ENCODE measurements at places on chromosomes 3 and 15.

DNA sequence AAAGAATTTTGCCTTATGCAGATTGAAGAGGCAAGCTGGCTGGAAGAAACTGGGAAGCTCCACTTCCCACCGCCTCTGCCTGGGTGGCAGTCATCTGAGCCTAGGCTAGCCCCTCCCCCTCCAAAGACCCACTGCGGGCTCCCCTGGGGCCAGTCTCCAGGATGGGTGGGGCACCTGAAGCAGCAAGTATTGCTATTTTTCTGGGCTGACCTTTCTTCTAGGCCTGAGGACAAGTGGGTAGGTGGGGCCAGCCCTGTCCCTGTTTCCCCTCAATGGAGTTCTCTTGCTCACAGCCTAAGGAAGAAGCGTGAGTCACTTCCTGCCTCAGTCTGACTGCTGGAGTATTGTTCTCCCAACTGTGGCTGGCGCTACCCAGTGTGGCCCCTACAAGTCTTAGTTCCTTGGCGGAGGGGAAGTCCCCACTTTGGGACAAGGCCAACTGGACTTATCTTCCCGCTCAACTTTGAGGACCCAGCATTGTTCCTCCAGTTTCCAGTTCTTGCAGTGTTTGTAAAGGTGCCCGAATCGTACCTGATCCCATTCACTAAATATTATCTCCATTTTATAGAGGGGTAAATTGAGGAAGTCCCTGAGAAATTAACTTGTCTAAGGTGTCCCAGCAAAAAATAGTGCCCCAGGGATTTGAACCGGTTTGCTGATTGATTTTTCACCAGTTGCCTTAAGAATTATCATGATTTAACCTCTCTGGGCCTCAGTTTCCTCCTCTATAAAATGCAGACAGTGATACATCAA, 1.4 kb downstream of the FURIN start:
- peaks cover 26% of the 10 kb centered on the region for H3K27me3 ChIP-seq
- peak overlapping the region; percentile 94 for H3K27ac ChIP-seq
- DNase-seq: no peak
- peak overlapping the region; percentile 90 for H3K4me3 ChIP-seq
- peaks cover 9% of the 10 kb centered on the region for H3K36me3 ChIP-seq

DNA sequence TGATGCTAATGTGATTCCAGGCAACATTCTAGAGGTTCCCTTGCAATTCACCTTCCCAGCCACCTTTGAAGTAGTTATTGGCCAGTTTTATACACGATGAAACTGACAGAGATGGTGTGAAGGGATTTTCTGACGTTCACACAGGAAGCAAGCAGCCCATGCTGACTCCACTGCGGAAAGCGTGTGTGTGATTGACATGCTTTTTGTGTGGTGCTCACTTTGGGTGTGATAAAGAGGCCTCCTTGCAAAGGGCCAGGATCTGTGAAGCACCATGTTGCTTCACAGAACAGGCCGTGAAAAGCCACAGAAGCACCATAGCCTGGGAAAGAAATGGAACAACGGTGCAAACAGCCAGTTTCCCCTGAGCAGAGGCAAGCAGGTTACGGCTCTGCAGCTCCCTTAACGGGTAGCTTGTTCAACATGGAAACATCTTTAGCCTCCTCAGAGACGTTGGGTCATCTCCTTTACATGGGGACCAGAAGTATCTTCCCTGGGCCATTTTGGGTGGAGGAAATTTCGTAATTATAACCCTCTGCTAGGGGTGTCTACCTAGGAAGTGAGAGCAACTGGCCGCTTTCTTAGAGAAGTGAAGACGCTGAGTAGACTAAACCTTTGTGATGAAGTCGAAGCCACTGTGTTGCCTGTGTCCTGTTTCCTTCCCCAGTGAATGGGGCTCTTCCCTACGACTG, 108.5 kb downstream of the APBA2 start:
- peak overlapping the region; percentile 27 for H3K4me3 ChIP-seq
- peaks cover 50% of the 10 kb centered on the region for H3K4me1 ChIP-seq
- peak; percentile 32 for DNase-seq
- H3K27me3 ChIP-seq: no peaks in the 10 kb centered on the region

DNA sequence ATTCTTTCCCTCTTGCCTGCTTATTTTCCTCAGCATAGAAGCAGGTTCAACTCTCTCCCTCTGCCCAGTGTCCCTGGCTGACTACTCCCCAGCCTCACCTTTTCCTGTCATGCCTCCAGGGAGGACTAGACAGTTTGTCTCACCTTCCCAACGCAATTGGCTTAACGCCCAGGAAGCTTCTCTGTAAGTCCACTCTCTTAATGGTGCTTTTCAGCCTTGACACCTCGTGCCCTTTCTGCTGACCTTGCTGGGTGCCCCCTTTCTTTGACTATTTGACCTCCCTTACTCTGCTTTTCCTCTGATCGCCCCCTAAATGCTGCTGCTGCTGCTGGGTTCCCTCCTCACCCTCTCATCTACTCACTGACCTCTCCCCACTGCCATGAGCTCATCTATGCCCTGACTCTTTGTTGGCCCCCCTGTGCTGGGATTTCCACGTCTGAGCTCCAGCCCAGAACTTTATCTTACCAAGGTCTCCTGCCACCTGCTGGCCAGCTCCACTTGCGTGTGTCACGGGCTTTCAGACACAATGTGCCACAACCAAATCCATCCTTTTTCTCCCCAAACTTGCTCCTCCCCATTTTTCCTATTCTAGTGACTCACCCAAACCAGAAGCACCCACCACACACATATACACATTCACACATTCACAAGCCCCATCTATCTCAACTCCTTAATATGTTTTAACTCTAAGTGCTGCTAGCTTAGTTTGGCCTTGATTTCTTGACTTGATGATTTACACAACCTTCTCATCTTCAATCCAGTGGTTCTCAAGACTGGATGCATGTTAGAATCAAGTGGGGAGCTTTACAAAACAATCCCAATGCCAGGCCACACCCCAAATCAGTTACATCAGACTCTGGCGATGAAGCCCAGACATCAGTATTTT, 16.6 kb downstream of the EPB42 start:
- peaks cover 16% of the 10 kb centered on the region for H3K27me3 ChIP-seq
- H3K4me1 ChIP-seq: peaks cover 7% of the 10 kb centered on the region
- H3K36me3 ChIP-seq: peaks cover 6% of the 10 kb centered on the region
- no peak overlapping the region for H3K4me3 ChIP-seq

- H3K27me3 ChIP-seq: no peaks in the 10 kb centered on the region
- H3K27ac ChIP-seq: no peak overlapping the region
- DNase-seq: no peak
- no peak overlapping the region for H3K4me3 ChIP-seq
Observed at GRCh38 chr15:82980981-82981380, 5.0 kb upstream of the RAMAC start.

GRCh38 chr3:46276497-46277099, 34.3 kb downstream of the CCR3 start:
- no peaks in the 10 kb centered on the region for H3K27me3 ChIP-seq
- peak overlapping the region; percentile 36 for H3K4me3 ChIP-seq
- H3K36me3 ChIP-seq: peaks cover 4% of the 10 kb centered on the region

- no peak overlapping the region for H3K4me3 ChIP-seq
- no peaks in the 10 kb centered on the region for H3K36me3 ChIP-seq
- no peak for DNase-seq
Observed at GRCh38 chr3:3633761-3634160, 165.5 kb upstream of the LRRN1 start.

- no peak for DNase-seq
- no peak overlapping the region for H3K27ac ChIP-seq
- H3K27me3 ChIP-seq: peaks cover under 1% of the 10 kb centered on the region
- H3K36me3 ChIP-seq: no peaks in the 10 kb centered on the region
- H3K4me1 ChIP-seq: no peaks in the 10 kb centered on the region
Observed at GRCh38 chr3:194092881-194093301, 43.1 kb upstream of the HES1 start.

- no peaks in the 10 kb centered on the region for H3K27me3 ChIP-seq
- no peak overlapping the region for H3K4me3 ChIP-seq
- H3K36me3 ChIP-seq: peaks cover 2% of the 10 kb centered on the region
Observed at GRCh38 chr3:78791753-78792152, 976.0 kb downstream of the ROBO1 start.

DNA sequence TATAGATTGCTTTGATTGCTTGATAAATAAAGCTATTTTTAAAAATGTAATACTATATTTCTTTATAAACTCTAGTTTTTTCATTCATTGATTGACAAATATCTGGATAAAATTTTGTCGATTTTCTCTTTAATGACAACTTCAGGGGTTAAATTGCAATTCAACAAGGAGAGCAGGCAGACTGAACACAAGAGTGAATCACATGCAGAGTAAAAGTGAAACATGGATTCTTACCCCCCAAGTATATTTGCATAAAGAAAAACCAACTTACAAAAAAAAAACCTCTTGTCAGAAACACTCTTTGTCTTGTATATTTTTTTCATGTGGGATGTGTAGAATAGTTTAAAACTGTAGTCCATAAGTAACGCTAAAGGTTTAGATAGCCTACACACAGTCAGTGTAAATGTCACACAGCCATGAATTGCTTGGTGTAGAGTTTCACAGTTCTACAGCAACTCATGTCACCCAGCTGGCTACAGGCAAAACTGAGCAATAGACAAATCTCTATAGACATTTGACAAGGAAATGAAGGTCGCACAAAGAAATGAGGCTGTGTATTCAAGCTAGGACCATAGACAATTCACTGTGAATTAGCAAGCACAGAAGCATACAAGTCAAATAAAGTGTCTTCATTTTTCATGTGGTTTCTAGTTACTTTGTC, 141.6 kb downstream of the THRB start:
- DNase-seq: no peak
- H3K4me1 ChIP-seq: no peaks in the 10 kb centered on the region
- peaks cover 1% of the 10 kb centered on the region for H3K36me3 ChIP-seq
- no peak overlapping the region for H3K27ac ChIP-seq

DNA sequence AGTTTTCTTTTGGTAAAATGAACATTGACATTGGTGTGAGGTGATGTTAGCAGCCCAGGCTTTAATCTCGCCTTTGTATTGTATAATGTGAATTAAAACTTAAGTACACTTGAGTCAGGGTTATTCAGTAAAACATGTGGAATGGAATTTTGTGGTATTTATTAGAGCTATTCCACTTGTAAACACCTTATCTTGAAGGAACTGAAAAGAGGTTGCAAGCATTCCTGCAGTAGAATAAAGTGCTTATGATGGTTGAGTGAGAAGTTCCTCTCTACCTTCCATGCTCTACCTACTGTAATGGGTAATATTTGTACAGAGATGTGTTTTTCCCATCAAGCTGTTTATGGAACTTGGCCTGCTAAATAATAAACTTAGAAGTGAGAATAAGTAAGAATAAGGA, 36.1 kb downstream of the HMG20A start:
- peaks cover 10% of the 10 kb centered on the region for H3K36me3 ChIP-seq
- no peak overlapping the region for H3K27ac ChIP-seq
- H3K4me1 ChIP-seq: peaks cover 36% of the 10 kb centered on the region
- H3K4me3 ChIP-seq: no peak overlapping the region
- H3K27me3 ChIP-seq: no peaks in the 10 kb centered on the region

DNA sequence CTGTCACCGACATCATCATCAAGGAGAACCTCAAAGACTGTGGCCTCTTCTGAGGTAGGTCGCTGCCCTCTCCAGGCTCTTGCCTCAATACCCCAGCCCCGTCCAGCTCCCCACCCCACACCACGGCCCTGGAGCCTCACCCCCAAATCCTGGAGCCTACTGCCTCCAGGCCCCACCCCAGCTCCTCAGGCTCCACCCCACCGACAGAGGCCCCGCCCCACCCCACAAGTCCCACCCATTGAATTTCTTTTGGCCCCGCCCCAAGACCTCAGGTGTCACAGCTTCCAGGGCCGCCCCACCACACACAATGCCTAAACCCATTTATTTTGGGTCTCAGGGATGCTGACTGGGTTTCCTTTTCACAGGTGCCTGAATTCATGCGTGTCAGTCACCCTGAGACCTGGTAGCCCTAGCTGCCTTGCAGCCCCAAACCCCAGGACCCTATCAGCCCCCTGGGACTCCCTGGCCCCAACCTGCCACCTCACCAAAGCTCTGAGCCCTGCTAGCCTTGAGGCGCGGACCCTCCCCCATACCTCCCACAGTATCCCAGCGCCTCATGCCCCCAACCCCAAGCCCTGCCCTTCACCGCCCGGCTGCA, 3.6 kb downstream of the GNAT1 start:
- DNase-seq: no peak
- H3K4me1 ChIP-seq: peaks cover 6% of the 10 kb centered on the region
- H3K27me3 ChIP-seq: peaks cover 15% of the 10 kb centered on the region
- peak overlapping the region; percentile 38 for H3K4me3 ChIP-seq

DNA sequence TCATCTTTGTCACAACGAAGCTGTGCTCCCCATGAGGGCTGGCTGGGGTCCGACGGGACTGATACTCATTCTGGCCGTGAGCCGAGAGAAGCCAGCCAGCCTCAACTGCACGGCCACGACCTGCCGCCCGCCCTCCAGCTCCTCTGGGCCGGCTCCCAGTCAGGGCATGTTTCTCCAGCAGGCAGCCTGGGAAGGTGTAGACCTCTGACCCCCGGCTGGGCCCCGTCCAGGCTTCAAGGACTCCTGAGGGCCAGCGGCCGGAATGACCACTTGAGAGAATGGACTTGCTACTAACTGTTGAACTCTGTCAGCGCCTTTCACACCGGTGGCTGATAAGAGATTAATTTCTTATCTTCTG, 18.1 kb upstream of the MUC4 start:
- no peak for DNase-seq
- H3K27ac ChIP-seq: peak overlapping the region; percentile 7
- H3K27me3 ChIP-seq: peaks cover 17% of the 10 kb centered on the region

GRCh38 chr3:100605358-100605757, 4.0 kb upstream of the ADGRG7 start:
- H3K27ac ChIP-seq: peak overlapping the region; percentile 76
- DNase-seq: no peak
- H3K4me3 ChIP-seq: no peak overlapping the region

DNA sequence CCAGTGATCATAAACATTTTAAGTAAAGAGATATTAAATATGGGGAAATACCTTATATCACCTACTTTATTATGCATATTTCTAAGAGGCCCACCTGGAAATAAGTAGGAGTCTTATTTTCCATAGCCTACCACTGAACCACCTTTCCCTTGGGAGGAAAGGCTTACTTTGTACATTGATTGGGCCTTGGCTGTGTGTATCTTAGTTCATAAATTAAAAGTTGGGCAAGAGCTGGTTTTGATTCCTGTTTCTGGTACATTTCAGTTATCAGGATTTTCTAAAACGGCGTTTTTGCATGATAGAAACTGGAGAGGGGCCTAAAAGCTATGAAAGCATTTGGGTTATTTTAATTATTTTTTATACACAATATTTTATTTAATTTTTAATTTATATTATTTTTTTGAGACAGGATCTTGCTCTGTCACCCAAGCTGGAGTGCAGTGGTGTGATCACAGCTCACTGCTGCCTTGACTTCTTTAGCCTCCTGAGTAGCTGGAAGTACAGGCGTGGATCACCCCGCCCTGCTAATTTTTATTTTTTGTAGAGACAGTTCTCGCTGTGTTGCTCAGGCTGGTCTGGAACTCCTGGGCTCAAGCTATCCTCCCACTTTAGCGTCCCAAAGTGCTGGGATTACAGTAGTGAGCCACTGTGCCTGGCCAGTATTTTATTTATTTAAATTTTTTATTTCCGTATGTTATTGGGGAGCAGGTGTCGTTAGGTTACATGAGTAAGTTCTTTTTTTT, 2.6 kb downstream of the GMPS start:
- no peak overlapping the region for H3K27ac ChIP-seq
- no peak for DNase-seq
- peaks cover 45% of the 10 kb centered on the region for H3K4me1 ChIP-seq

GRCh38 chr3:49906073-49906743, 2.5 kb upstream of the MST1R start:
- H3K4me1 ChIP-seq: peaks cover 19% of the 10 kb centered on the region
- DNase-seq: no peak
- H3K4me3 ChIP-seq: peak overlapping the region; percentile 37
- H3K27ac ChIP-seq: peak overlapping the region; percentile 50
- peaks cover 2% of the 10 kb centered on the region for H3K36me3 ChIP-seq
- H3K27me3 ChIP-seq: no peaks in the 10 kb centered on the region

GRCh38 chr3:149120051-149120972, 9.1 kb upstream of the HPS3 start:
- H3K4me1 ChIP-seq: no peaks in the 10 kb centered on the region
- H3K4me3 ChIP-seq: no peak overlapping the region
- H3K36me3 ChIP-seq: no peaks in the 10 kb centered on the region
- H3K27ac ChIP-seq: peak overlapping the region; percentile 54
